ENCODE measurements at places on chromosomes 16 and 17.

GRCh38 chr17:50844117-50844700 is 8.8 kb downstream of the WFIKKN2 start:
- DNase-seq, result no peak

- DNase-seq, result no peak
Measured at GRCh38 chr16:61580579-61580978, 455.7 kb downstream of the CDH8 start.

DNA sequence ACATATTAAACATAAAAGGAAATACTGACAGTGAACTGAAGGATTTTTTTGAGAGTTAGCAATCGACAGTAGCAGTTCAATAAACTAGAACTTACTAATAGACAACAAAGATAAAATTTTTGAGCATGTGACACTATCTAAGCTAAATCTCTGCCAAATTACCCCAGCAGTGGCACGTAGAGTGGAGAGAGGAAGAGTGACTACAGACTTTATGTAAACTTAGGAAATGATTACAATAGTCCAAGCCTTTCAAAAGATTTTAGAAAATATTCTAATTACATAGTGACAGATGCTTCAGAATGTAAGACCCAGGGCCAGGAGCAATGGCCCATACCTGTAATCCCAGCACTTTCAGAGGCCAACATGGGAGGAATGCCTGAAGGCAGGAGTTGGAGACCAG is 52.4 kb downstream of the CFDP1 start:
- DNase-seq, result no peak

GRCh38 chr17:46889992-46890564 is 32.9 kb upstream of the GOSR2 start:
- no peak for DNase-seq

DNA sequence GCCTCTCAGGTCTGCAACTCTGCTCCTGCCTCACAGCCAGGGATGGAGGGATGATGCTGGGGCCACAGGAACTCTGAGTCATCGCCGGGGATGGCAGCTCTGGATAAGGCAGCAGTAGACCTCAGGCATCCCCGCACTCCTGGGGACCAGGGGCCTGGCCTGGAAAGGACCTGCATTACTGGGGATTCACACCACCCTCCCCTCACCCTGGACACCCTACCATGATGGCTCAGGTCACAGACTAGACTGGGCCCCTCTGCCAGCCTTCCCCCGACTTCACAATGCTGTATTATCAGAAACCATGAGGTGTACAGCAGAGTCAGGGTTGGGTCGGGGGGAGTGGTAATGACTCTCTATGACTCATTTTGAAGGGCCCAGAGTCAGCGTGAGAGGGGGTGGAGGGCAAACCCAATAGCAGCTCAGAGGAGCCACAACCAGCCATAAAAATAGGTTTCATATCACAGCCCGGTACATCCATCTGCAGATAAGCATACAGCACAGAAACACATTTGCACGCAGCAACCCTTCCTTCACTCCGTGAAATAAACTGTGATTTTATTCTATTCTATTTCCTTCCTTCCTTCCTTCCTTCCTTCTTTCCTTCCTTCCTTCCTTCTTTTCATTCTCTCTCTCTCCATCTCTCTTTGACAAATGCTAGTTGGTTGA is 28.8 kb downstream of the DYNLRB2 start:
- DNase-seq, result peak; percentile 32

- DNase-seq, result no peak
Measured at GRCh38 chr17:59353106-59353854, 21.8 kb downstream of the YPEL2 start.

DNA sequence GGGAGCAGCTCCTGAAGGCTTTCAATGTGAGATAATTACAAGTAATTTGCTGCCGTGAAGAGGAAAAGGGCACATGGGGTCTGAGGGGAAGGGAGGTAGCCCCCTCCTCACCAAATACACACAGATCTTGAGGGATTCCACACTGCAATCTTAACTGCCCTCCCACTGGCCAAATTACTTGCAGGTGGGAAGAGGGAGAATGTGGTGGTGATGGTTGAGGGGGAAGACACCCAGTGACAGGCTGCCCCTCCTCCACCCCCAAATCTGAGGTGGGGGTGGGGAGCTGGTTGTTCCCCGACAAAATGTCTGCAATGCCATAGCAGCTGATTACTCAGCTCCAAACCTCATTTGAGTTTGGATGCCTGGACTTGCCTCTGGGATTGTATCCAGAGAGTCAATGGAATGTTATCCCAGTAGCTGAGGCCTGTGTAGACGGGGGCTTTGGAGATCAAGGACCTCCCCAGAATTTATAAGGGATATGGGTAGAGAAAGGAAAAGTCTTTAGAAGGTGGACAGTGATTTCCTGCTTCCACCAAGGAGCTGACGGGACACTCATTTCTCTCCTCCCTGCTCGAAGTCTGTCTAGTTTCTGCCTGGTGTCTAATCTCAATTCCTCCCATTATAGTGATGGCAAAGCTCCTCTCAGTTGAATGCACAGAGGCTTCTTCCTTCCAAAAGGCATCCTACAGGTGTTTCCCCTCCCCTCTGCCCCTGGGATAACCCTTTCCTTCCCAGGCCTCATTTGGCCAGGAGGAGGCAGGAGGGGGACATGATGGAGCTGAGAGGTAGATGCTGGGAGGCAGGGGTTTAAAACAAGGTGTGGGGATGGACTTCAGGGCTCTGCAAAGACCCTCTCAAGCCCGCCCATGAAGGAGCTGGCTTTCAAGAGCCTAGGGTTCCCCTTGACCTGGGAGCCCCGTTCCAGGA is 8.7 kb downstream of the DLX4 start:
- no peak for DNase-seq

- no peak for DNase-seq
Measured at GRCh38 chr16:28175715-28176114, 36.0 kb downstream of the XPO6 start.

- no peak for DNase-seq
Measured at GRCh38 chr16:16992975-16993765, 477.6 kb downstream of the XYLT1 start.

DNA sequence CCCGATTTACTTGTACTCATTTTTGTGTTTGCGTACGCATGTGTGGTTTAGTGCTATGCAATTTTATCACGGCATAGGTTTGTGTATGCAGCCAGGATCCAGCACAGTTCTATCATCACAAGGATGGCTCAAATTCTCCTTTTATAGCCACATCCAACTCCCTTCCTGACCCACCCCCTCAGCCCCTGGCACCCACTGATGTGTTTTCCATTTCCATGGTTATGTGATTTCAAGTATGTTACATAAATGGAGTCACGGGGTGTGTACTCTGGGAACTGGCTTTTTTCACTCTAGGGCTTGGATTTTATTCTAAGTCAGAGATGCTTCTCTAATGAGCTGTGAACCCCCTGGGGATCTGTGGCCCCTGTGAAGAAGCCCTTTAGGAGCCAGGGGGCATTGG is 16.8 kb downstream of the IL4R start:
- peak; percentile 92 for DNase-seq

GRCh38 chr17:8004899-8005298 is 2.5 kb downstream of the GUCY2D start:
- DNase-seq, result peak; percentile 89

GRCh38 chr17:21379080-21379711 is 3.0 kb downstream of the KCNJ12 start:
- DNase-seq, result no peak

- DNase-seq, result no peak
Measured at GRCh38 chr16:19365486-19365885, 52.2 kb upstream of the TMC5 start.

- peak; percentile 6 for DNase-seq
Measured at GRCh38 chr17:73503560-73503959, 140.7 kb downstream of the SDK2 start.

- peak; percentile 55 for DNase-seq
Measured at GRCh38 chr16:66441586-66442375, 14.7 kb downstream of the BEAN1 start.

- no peak for DNase-seq
Measured at GRCh38 chr17:68101987-68102314, 66.4 kb downstream of the KPNA2 start.

- DNase-seq, result no peak
Measured at GRCh38 chr16:89014403-89015230, 37.6 kb upstream of the CBFA2T3 start.

DNA sequence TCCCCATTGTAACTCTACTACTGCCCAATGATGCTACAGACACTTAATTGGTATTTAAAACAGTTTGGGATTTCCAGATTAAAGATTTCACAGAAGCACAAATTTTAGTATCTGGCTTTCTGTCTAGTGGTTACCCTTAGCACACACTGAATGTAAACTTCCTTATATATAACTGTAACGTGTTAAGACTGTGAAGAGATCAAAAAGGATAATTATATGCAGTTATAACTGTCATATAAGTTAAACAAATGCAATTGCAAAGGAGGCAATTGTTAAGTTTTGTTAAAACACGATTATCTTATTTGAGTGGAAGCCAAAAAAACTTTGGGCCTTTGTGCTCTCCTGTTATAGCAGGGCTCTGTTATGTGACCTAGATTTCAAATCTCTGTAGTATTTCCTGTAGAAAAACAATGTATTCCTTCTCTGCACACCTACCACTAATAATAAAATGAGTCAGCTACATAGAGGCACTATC is 147.9 kb downstream of the STXBP4 start:
- DNase-seq, result no peak

GRCh38 chr17:40854175-40854814 is 12.7 kb downstream of the KRT12 start:
- DNase-seq, result peak; percentile 97

GRCh38 chr16:48013491-48013901 is 142.3 kb downstream of the ABCC12 start:
- DNase-seq, result no peak

DNA sequence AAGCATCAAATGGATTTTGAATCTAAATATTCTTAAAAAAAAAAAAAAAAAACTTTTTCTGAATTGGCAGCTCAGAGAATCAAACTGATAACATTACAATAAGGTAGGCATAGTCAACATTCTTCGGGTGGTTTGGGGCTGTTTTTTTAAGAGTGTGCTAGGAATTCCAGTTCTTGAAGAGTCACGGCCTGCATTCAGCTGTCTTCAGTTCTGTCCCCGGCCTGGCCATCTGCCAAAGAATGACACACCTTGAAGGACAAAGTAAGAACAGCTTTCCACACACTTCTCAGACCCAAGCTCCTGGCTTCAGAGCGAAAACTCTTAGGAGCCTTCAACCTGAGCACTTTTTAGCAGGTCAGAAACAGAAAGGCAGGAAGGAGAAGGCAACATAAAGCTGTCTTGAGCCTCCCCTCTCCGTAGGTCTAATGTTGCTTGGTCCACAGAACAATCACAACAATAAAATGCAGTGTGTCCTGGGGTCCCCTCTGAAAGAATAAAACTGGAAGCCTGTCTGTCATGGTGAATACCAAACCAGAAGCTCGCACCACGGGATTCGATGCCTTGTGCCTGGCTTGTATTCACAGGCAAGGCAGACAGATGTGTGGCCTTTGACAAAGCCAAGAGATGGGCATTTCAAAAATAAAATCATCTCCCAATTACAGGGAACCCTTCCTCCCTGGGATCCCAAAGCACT is 524.4 kb upstream of the ZFHX3 start:
- DNase-seq, result no peak

DNA sequence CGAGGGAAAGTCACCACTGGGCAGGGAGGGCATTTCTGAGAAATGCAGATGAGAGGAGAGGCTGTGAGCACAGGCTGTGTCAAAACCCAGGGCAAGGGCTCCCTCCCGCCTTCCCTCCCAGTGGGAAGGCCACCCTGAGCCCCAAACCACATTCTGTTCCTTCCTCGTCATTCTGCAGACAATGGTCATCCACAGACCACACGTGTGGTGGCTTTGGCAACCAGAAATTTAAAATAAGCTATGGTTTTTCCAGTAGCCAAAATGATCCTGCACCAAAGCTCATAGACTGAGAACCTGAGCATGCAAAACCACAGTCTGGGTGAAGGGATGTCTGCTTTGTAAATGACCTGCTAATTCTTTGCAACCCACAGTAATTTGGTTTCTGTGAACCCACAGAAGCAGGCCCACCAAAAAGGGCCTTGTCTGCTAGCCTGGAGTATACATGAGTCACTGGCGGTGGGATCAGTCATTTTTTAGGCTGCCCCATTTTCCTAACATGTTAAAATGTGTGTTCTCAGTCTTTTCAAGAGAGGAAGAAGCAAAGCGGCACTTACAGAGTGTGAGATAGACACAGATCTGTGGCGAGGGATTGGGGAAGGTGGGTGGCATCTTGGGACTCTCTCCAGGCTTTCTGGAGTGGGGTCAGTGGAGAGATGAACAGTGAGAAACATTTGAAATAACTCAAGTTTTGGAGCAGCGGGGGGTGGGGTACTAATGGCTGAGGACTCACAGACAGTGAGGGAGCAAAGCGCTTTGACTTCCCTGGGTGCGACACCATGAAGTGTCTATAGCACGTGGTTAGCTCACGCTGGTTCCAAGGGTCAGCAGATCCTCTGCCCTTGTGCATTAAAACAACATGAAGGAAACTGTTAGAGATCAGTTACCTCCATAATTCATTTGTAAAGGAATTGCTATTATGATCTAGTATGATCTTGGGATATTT is 20.5 kb downstream of the GRB7 start:
- no peak for DNase-seq

DNA sequence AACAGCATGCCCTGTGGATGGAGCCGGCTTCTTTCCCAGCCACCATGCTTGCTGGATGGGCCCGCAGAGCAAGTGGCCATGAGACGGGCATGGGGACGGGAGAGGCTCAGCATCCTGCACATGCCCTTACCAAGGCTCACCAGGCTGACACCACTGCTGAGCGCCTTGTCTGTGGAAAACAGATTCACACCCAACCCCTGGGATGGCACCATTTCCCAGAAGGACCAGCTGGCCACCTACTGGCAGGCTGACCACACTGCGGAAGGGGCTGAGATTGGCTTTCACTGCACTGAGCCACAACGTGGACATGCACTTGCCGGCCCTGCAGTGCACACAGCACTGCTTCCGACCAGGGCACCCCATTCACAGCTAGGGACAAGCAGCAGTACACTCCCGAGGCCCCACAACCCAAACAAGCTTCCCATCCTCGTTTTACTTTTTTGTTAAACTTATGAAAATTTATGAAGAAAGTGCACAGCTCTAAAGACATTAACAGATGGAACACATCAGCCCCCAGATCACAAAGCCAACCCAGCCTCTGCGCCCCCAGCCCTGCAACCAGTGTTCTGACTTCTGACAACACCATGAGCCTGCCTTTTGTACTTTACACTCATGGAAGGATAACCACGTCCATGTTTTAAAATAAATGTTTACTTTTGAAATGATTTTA is 13.9 kb upstream of the KRTAP17-1 start:
- DNase-seq, result peak; percentile 55

DNA sequence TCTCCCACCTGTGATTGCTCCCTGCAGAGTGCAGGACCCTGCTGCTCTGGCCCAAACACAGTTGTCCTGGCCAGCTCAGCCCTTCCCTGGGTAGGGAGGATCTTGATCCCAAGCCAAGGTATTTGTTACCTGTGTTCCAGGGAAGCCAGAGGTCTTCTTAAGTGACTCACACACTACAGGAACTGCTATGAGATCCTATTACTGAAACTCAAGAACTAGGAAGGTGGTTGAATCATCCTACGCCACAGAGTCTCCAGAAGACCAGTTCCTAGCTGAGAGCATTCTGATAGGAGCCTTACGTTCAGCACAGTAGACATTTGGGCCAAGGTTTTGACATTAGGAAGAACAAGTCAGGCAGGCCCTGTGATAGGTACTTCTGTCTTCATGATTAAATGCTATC is 12.0 kb downstream of the CHST6 start:
- DNase-seq, result no peak

Data from fibroblast of mammary gland (primary cell).